ENCODE measurements at places on chromosomes 12 and 14.

GRCh38 chr14:97687944-97688630, 890.9 kb downstream of the VRK1 start:
- no peak for DNase-seq

DNA sequence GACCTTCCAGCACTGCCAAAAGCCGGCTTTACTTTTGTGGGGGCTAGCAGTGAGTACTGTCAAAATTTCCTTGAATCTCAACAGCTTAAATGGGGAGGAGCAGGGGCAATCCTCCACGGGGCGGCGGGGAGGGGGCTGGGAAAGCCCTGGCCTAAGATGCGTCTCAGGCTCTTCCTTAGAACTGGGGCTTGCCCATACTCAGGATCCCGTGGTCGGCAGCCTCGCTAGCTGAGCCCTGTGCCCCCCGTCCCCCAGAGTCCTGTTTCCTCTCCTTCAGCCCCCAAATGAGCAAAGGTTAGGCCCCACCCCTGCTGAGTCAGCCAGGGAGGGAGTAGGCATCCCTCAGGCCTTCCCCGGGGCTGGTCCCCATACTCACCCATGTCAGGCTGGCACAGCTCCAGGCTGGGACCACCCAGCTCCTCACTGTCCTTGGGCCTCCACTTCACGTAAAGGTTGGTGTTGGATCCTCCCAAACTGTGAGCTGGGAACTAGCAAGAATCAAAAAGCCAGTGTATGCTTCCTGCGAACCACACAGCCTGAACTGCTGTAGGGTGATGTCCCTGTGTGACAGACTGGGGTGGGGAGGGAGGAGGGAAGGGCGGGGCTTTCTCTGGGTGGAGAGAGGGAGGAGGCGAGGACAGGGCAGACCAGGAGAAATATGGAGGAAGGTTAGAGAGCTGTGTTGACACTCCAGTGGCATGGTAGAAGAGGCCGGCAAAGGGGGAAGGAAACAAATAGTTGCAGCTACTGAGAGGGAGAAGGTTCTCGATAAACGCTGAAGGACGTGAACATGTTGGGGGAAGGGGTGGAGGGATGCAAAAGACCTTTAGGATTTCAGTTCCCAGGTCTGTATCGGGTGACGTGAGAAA, 5.9 kb upstream of the BAZ2A start:
- DNase-seq, result peak; percentile 88

DNA sequence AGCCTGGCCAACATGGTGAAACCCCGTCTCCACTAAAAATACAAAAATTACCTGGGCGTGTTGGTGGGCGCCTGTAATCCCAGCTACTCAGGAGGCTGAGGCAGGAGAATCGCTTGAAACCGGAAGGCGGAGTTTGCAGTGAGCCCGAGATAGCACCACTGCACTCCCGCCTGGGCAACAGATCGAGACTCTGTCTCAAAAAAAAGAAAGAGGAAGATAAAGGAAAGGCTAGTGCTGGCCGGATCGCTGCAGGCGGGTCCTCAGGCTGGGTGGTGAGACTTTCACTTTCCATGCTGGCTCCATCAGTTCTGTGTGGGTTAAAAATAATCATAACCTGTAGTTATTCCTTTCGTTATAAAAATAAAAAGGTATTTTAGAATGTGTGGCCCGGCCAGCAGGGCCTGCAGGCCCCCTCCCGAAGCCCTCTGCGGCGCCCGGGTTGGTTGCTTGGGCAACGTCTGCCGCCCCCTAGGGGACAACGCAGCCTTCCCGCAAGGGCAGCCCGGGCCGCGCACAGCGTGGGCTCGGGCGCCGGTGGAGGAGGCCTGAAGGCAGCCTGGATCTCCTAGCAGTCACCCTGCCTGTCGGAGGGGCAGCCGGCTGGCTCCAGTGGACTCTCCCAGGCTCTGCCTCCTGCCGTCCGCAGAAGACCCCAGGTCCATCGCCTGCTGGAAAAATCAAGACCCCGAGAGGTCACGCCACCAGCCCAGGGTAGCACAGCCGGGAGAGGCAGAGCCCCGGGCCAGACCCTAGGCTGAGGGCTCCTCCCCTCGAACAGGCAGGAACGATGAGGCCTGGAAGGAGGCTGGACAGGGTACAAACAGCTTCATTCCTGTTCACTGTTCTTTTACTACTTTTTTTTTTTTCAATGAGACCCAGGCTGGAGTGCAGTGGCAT, 5.0 kb upstream of the SLC25A47 start:
- DNase-seq, result peak; percentile 86

DNA sequence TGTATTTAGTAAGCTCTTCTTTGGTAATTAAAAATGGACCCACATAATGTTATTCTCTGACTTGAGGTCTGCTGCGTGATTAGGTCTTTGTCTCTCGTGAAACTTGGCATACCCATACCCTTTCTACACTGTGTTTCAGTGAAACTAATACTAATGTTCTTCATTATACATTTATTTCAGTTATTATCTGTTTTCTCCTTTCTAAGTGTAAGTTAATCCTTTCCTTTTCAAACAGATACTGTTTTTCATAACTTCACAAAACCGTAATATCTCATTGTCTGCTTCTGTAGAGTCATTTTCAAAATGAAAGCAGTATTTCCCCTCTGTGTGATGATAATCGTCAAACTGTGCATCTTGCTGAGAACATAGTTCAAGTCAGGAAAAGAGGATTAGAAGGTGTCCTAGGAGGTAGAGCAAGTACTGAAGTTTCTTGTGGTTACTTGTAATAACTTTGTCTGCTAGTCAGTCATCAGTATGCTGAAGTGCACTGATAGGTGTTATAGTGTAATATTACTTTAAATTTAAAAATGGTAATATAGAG, 15.9 kb downstream of the PYROXD1 start:
- no peak for DNase-seq

- DNase-seq, result no peak
These were observed 241.3 kb downstream of the GRIN2B start for GRCh38 chr12:13740149-13740545.

- no peak for DNase-seq
These were observed 40.2 kb downstream of the CACNA2D4 start for GRCh38 chr12:1878214-1878613.

DNA sequence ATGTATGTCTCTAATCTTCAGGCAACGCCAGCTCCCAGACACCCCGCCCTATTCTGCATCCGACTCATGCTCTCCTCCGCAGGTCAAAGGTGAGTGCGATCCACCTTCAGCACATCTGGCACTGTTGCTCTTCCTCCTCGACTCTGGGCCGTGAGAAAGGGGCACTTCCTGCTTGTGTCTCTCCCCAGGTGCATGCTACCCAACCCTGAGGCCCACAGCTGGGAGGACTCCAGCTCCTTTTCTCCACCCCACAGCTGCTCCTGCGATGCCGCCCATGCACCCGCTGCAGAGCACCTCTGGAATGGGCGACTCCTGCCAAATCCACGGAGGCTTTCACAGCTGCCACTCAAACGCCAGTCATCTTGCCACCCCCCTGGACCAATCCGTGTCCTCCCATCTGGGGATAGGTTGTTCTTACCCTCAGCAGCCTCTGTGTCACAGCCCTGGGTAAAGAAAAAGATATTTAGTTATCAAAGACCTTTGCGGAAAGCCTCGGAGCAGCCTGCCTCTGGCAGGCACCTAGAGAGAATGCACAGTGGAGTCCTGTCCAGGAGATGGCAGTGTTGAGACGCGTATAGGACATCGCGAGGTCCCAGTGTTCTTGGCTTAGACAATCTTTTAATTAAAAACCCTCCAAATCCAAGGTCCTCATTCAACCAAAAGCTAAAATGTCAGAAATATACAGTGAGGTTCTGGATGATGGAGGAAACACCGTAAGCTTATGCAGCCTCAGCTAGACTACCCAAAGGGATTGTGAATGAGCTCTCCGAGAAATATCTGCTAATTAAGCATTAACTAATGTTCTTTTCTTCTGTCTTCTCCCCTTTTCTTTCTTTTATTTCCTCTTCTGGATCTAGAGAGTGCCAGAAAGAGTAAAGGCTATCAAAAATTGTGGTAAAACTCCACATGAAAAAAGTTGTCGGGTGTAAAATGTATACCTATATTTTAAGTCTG, 54.3 kb downstream of the MYRFL start:
- DNase-seq, result peak; percentile 75

GRCh38 chr12:68163560-68164081, 4.1 kb upstream of the IFNG start:
- DNase-seq, result no peak

GRCh38 chr12:53205747-53206419, 1.2 kb downstream of the ITGB7 start:
- DNase-seq, result peak; percentile 88

DNA sequence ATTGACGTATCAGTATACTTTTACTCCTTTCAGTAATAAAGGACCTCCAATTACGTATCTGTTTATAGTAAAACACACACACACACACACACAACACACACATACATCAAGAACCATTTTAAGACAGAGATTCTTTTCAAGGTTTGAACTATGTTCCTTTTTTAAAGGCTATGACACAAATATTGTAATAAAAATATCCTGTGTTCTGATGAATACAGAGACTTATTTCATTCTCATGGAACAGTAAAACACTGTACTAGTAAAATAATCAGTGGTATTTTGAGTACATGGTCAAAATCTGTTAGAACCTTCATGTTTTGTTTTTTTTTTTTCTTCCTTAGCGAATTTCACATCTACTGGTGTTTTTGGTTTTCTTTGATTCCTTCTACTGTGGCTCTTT, 7.6 kb downstream of the FLRT2 start:
- no peak for DNase-seq

DNA sequence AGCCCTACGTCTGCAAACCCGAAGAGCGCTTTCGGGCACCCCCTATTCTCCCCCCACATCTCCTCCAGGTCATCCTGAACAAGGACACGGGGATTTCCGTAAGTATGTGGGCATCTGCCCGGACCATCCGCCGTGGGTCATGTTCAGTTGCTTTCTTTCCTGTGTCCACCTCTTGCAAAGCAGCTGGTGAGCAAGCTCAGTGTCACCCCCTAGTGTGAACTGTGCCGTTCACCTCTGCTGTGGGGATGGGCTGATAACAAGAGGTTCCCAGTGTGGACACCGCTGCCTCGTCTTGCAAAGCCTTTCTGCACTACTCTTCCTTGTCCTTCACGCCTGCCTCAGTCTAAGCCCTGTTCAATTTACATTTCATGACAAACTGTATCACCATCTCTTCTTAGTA, 8.6 kb downstream of the PRKAB1 start:
- no peak for DNase-seq

- DNase-seq, result no peak
These were observed 41.0 kb downstream of the DMAC2L start for GRCh38 chr14:50353126-50353525.

- no peak for DNase-seq
These were observed 17.7 kb upstream of the PLEK2 start for GRCh38 chr14:67429510-67430205.

- no peak for DNase-seq
These were observed 25.0 kb downstream of the CFAP54 start for GRCh38 chr12:96514328-96514727.

DNA sequence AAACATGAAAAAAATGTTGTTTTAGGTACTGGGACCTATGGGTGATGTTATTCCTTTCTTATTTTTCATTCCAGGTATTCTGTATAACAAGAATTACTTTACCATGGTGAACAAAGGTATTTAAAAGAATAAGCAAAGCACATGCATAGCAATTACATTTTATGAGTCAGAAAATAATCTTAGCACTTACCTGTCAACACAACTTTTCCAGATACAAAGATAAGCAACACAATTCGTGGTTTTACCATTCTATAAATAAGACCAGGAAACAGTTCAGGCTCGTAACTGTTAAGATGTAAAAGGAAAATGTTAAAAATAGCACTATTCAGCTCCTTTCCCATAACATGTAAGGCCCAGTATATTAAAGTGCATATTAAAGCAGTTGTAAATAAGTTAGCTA, 12.3 kb upstream of the ATG14 start:
- no peak for DNase-seq

DNA sequence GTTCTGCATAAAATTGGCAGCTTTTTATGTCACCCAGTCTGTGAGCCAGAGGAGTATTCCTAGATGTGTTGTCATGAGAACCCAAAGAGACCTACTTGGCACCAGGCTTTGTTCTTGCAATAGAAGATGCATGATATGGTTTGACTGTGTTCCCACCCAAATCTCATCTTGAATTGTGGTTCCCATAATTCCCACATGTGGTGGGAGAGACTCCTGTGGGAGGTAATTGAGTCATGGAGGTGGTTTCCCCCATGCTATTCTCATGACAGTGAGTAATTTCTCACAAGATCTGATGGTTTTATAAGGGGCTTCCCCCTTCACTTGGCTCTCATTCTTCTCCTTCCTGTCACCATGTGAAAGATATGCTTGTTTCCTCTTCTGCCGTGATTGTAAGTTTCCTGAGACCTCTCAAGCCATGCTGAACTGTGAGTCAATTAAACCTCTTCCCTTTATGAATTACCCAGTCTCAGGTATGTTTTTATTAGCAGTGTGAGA, 572.0 kb upstream of the ATP2B1 start:
- DNase-seq, result peak; percentile 28

DNA sequence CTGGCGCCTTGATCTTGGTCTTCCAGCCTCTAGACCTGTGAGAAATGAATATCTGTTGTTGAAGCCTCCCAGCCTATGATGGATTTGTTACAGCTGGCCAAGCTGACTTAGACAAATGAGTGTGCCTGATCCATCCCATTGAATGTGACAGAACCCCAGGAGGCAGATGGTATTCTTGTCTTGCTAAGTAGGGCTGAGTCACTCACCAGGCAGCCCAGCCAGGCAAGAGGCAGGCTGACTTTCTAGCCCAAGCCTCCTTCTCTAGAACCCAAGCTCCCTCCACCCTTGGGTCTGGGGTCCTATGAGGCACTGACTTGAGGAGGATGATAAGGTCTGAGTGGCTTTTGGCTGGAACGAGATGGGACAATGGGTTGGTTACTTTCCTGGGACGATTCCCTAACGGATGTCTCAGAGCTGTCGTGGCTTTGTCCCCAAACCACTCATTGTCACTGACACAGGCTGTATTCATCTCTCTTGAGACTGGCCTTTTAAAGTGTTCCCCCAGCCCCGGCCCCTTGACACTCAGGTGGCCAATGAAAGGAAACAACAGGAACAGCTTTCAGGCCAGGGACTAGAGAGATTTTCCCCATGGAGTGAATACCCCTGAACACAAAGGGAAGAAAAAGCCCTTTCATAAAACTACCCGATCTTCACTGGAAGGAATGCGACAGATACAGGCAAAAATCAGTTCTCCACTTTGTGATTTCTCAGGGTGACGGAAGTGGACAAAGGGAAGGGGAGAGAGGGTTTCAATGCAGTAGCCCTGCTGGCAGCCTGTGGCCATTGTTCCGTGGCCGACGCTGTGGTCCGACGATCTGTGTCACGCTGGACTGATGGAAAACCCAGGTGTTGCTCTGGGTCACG, 264.2 kb downstream of the AACS start:
- DNase-seq, result no peak
